ENCODE measurements at places on chromosomes 5 and 9. TPM values are rescaled to one million over a fixed set of nuclear protein-coding genes. Genes with fewer than 3 reads are reported as not detected.

Gene C9orf152
- total RNA-seq = 3.0 TPM

Gene NUP214
- total RNA-seq = 21.9 TPM

Gene RELL2
- 0.96 TPM for total RNA-seq

GRCh38 chr9:106304401-106304920, 558.5 kb upstream of the ZNF462 start:
- DNase-seq = no peak

DNA sequence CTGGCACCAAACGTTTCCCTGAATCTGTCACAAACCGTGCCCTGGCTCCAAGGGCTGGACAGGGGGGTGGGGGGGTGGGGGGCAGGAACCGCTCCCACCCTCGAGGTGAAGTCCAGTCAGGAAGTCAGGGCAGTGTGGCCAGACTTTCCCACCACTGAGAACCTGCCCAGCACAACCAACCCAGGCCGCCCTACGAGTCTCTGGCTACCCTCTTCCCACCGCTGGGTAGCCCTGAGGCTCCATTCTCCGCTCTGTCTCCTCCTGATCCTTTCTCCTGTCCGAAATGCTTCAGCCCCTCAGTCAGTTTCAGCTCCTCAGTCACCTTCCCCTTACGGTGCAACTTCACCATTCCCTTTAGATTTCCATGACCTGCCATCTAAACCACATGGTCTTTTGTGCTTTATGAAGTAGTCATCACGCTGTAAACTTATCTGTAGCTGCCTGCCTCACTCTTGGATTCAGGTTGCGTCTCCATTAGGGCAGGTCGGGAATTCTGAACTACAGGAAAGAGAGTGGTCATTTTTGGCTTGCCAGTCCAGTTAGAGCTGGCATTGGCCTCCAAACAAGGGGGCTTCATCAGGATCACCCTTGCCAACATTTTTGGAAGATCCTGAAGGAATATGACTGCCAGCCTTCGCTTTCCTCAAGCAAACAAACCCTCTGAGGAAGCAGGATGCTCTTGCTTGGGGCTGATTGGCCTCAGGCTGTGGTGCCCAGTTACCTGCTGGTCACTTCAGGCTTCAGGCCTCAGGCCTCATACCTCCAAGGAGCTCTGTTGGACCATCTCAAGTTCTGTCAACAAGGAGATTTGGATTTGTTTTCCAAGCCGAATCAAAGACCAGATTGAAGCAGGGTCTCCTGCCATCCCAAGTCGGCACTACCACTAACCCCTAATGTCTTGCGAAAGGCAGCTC, 794 bp upstream of the DCAF12 start:
- DNase-seq = no peak

DNA sequence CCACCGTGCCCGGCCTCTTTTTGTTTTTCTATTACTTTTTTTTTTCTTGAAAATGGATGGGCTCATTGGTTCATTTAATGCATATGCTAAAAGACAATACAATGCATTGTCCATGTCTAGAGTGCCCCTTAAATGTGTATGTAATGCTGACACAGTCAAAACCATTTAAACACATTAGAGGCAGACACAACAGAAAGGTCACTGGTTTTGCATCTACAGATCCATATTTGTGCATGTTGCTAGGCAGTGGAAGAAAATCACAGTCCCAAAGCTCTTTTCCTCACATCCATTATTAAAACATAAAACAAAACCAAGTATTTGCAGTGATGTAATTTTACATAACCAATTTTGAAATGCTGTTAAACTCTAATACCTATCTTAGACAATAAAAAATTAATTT, 389.0 kb downstream of the TAF11L14 start:
- no peak for DNase-seq

DNA sequence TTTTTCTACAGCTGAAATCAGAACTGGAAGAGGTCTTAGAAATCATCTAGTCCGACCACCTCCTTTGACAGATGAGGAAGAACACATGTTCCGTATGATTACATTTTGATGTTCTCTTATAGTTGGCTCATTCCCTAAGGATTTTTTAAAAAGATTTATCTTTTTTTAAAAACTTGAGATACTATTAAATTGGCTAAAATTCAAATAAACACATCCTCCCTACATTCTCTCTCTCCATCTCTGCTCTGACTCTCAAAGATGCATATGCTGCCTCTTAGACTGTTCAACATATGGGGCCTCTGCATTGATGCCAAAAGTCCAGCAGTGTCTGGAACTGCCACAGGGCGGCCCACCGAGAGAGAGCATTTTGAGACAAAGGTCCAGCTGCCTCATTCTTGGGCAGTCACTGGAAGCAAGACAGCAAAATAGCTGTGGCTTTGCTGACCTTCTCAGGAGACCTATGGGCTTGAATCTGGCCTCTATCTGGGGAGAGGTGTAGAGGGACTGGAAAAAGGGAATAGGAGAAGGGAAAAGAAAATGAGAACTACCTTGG, 12.8 kb upstream of the TSSK1B start:
- DNase-seq = no peak

GRCh38 chr5:36904677-36905076, 28.1 kb downstream of the NIPBL start:
- DNase-seq = no peak

GRCh38 chr9:89555036-89555415, 49.8 kb upstream of the GADD45G start:
- peak; percentile 43 for DNase-seq

All from left lobe of liver (tissue), 2 donors.